IMR-90 (cell line): ENCODE measurements at places on chromosomes 7 and 10.

DNA sequence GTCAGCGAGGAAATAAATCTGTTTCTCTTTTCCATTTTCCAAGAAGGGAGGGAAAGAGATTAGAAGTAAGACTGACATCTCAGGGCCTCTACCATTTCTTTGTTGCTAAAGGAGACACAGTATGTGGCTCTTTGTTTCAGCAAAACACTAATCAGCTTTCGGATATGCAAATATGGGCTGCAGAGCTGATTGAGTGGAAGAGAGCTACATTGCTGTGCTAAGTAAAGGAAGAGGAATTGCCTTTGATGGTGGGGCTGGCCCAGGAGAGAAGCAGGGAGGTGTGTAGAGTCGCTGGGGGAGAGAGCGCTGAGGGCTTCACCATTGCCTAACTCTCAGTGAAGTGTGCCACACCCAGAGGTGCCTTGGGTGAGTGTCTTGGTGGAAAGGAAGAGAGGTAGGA lies 284.8 kb downstream of the SDK1 start:
- no peak for DNase-seq

DNA sequence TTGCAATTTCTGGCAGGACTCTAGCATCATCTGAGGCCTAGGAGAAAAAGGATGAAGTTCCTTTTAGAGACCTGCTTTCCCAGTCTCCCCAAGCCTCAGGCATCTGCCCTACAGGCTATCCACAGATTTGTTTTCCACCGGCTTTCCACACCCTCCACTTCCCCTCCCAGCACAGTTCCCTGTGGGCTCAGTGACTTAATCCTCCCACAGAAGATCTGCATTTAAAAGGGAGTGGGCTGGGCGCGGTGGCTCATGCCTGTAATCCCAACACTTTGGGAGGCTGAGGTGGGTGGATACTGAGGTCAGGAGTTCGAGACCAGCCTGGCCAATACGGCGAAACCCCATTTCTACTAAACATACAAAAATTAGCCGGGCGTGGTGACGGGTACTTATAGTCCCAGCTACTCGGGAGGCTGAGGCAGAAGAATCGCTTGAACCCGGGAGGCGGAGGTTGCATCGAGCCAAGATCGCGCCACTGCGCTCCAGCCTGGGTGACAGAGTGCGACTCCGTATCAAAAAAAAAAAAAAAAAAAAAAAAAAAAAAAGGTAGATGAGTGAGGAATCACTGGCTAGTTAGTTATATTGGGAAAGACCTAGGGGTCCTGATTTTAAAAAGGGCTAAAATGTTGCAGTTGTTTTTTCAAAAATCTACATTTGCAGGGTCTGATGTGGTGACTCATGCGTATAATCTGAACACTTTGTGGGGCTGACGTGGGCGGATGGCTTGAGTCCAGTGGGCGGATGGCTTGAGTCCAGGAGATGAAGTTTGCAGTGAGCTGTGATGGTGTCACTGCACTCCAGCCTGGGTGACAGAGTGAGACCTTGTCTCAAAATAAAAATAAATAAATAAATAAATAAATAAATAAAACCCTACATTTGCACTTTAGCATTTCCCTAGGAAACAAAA lies 119.5 kb downstream of the BAMBI start:
- DNase-seq: peak; percentile 83

DNA sequence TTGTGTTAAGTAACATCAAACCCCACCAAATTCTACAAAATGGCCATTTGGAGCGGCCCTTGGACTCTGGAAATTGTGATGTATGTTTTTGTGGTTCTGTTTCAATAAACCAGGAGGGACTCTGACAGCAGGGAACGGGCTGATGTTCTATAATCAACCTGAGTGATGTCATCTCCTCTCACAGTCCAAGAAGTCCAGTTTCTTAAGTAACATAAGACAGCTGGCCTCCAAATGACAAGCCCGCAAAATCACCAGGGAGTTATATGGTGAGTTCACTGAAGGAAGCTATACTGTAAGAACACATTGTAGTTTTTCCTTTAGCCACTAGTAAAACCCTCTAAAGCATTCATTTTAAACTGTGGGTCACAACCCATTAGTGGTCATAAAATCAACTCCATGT lies 34.0 kb downstream of the GOT1 start:
- DNase-seq: peak; percentile 85

GRCh38 chr7:2807845-2808772 lies 36.0 kb downstream of the GNA12 start:
- peak; percentile 68 for DNase-seq

GRCh38 chr10:2882628-2883027 lies 184.7 kb upstream of the PFKP start:
- no peak for DNase-seq

- DNase-seq: no peak
Observed at GRCh38 chr7:139681463-139681755, 96.4 kb downstream of the HIPK2 start.

- DNase-seq: peak; percentile 92
Observed at GRCh38 chr7:138935465-138936011, 45.7 kb downstream of the KIAA1549 start.

- DNase-seq: peak; percentile 10
Observed at GRCh38 chr7:38232502-38233366, 40.7 kb downstream of the TARP start.

DNA sequence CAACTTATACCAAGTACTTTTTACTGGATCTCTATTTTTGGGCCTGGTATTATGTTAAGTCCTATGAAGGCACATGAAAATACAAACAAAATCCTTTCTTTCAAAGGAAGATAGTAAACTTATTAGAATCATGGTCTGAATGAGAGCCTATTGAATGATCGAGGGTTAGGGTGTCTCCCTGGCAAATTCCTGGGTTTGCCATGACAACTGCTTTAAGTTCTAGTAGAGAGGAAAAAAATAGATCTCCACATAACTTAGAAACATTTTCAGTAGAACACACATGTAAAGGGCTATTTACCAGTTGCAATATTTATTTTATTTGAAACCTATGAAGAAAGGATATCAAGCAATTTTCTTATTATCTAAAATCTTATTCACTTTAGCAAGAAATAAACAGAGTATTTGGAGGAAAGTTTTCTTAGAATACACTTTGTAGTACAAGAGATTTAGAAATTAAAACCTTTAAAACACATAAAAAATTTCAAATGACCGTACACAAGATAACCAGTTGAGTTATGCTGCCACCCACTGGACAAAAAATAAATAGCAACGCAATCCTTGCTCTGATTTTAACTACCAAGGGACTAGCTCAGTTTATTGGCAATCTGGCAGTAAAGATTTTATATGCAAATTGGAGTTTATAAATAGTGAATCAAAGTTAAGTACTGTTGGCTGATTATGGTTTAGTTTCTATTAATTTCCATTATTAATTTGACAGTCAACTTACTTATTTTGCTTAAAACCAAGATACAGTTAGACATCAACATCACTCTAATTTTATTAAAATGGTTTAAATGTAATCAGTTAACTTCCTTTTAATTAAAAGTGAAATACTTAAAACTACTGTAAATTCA lies 33.9 kb downstream of the CACUL1 start:
- peak; percentile 62 for DNase-seq

DNA sequence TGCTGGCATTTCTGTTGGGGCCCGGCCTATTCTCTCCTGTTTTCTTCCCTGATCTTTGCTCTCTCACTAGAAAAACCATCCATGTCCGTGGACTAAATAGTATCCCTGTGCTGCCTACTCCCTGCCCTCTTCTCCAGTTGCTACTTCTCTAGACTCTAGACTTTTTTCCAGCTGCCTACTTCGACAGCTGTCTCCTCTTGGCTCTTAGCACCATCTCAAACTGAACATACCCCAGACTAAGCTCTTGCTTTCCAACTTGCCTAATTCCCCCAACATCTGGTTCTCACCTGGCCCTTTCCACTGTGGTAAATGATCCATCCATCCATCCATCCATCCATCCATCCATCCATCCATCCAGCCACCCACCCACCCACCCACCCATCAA lies 19.5 kb downstream of the ADCYAP1R1 start:
- no peak for DNase-seq

GRCh38 chr10:31707093-31708039 lies 221.3 kb downstream of the ARHGAP12 start:
- DNase-seq: peak; percentile 77

- DNase-seq: no peak
Observed at GRCh38 chr10:133257489-133258065, 19.1 kb downstream of the ADAM8 start.

DNA sequence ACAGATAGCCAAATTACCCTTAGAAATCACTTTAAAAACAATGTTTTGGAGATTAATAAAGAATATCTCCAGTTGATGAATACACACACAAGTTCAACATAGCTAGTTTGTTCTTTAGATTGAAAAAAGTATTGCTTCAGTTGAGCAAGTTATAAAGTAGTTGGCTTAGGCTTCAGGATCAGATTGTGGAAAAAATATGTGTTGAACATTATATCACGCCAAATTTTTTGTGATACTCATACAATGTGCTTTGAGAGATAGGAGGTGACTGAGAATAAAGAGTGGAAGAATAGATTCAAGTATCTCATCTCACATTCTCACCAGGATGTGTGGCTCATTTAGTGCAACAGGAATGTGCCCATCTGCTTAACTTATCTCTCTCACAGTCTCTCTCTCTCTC lies 553.3 kb downstream of the HTR7 start:
- DNase-seq: no peak

GRCh38 chr7:20083781-20084180 lies 133.4 kb downstream of the MACC1 start:
- DNase-seq: peak; percentile 3

DNA sequence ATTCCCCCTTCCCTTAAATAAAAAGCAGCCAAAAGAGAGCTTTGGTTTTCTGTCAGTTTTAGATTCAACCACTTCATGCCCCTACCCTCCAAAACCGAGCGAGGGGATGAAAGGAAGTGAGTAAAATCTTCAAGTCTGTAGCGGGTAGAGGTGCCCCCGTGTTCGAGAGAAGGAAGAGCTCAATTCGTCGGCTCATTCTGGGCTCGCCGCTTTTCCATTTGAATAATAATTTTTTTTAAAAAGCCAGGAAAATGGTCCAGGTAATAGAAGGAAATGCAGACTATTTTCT lies 436.2 kb upstream of the GALNT17 start:
- DNase-seq: no peak

DNA sequence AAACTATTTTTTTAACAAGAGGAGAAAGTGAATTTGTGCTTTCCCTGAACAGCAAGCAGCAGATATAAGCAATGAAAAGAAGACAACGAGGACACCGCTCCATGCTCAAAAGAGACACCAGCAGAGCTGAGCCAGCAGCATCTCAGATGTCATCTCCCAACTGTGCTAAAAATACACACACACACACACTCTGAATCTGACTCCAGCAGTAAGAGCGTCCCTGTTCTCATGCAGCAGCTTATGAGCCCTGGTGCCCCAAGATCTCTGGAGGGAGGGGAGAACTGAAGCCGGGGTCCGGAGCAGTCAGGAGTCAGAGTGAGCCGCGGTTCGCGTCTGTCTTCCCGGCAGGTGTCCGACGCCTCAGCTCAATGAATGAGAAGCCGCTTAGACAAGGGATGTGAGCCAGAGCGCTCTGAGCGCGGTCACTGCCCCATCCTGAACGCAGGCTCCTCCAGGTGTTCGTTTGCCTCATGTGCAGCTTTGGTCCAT lies 49.2 kb downstream of the SVIL start:
- DNase-seq: peak; percentile 28

- no peak for DNase-seq
Observed at GRCh38 chr10:121302541-121303180, 295.6 kb downstream of the FGFR2 start.

DNA sequence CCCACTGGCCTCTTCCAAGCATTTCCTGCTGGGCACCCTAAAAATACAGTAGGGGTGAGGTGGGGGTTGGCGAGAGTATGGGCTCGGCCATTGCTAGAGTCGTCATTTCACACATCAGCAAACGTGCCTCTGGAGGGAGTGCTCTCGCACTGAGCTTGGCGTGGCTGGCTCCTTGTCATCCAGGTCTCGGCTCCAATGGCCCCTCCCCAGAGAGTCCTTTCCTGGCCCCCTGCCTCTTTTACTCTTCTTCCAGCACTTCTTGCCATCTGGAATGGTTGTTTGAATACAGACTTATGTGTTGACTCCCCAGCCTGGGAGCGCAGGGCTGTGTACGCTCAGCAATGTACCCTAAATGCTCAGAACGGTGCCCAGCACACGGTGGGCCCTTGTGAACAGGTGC lies 18.8 kb downstream of the UNC5B start:
- no peak for DNase-seq

GRCh38 chr10:19654576-19654975 lies 161.7 kb upstream of the PLXDC2 start:
- DNase-seq: peak; percentile 87

GRCh38 chr10:101776161-101776817 lies 375 bp upstream of the FGF8 start:
- no peak for DNase-seq

GRCh38 chr7:45420843-45421495 lies 153.2 kb upstream of the ADCY1 start:
- DNase-seq: peak; percentile 5

DNA sequence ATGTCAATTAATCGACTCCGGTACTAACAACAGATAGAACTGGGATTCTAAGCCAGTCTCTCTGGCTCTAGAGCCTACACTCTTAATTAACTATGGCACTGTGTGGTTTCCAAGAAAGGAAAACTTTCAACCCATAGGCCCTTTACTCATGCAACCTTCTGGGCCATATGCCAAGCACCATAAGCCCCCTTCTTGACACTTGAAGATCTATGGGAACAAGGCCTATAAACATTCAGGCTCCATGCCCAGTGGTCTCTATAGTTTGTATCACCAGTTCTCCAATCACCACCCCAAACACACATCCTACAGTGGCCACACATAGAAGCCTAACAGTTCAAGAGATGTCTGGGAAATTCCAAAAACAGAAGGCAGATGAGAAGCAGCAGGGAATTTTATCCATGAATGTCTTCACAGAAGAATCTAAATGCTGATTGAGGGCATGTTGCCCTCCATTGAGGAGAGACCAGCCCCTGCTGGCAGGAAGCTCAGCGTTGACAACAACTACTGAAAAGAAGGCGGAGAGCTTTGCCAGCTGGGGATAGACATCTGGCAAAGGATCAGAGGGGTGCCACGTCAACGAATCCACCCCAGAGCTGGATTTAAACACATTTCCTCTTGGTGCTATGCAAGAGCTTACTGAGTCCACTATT lies 64.4 kb downstream of the GRM3 start:
- DNase-seq: no peak

- peak; percentile 41 for DNase-seq
Observed at GRCh38 chr10:100186253-100187212, 704 bp upstream of the ERLIN1 start.

GRCh38 chr10:11403116-11403515 lies 208.3 kb downstream of the USP6NL start:
- DNase-seq: no peak
